ENCODE measurements at places on chromosomes 3 and 15.

DNA sequence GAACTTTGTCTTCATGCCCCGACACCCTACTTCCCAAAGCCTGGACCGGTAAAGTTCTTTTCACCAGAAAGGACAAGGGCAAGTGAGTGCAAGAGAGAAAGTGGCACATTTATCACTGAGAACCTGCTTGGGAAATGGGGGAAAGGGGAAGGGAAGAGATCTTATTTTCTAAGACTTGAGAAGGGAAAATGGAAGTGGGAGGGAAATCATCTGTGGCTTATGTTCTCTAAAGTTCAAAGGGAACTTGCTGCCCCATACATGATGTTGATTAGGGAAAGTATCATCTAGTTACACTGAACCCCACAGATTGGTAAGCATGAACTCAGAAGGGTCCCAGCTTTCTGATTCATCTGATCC, 199.5 kb upstream of the LPP start:
- no peak for DNase-seq

GRCh38 chr3:111712294-111713167, 117.4 kb upstream of the ZBED2 start:
- DNase-seq = no peak

- DNase-seq = no peak
Measured at GRCh38 chr3:155053756-155054155, 26.4 kb upstream of the MME start.

- no peak for DNase-seq
Measured at GRCh38 chr3:179309225-179310078, 13.4 kb upstream of the ZNF639 start.

- no peak for DNase-seq
Measured at GRCh38 chr15:74780523-74781430, 1.1 kb upstream of the CSK start.

- no peak for DNase-seq
Measured at GRCh38 chr15:60375306-60375705, 22.5 kb downstream of the ANXA2 start.

GRCh38 chr3:183281126-183281797, 28.2 kb downstream of the B3GNT5 start:
- DNase-seq = no peak

DNA sequence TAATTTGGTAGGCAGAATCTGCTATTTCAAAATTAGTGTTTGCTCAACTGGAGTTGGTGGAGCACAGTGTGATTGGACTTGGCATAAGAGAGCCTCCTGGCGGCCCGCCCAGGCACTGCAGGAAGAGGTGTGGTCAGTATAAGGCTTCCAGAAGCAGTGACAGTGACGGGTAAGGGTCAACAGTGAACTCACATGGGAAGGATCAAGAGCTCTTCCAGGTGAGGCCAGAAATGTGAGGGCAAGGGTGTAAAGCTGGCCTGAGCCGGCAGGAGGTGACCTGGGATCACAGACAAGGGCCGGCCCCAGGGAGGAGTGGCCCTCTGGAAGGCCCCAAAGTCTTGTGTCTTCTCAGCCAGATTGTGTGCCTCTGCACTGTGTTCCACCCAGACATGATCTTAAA, 93.2 kb upstream of the RNF7 start:
- no peak for DNase-seq

DNA sequence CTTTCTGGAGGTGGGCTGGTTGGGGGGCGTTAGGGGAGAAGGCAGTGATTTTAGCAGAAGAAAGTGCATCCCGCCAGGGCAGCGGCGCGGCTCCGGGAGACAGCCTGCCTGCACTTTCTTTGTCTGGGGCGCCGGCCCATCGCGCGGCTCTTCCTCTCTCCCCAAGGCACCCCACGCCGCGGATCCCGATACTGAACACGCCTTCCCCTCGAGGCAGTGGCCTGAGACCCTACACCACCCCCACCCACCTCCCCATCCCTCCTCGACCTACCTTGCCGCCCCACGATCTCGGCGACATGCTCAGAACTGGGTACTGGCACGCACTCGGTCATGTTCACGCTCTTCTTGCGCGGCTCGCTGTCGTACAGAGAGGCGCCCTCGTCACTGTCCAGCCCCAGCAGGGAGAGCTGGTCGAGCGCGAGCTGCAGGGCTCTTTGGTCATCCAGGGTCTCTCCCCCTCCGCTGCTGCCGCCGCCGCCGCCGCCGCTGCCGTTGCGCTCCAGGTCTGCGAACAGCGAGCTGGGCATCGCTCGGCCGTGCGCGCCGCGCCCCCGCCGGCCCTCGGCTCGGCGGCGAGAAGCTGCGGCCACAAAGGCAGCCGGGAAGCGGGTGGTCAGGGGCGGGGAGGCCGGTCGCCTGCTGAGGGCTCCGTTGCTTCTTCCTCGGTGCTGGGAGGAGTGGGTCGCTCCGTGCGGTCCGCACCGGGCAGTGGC, 483 bp downstream of the MEX3B start:
- DNase-seq = peak; percentile 23

- DNase-seq = no peak
Measured at GRCh38 chr3:103403191-103403590, 968.4 kb downstream of the ZPLD1 start.

GRCh38 chr3:30124435-30125370, 481.7 kb upstream of the TGFBR2 start:
- peak; percentile 23 for DNase-seq

GRCh38 chr3:17515445-17516234, 226.8 kb downstream of the TBC1D5 start:
- DNase-seq = no peak

GRCh38 chr3:5136919-5137429, 14.9 kb downstream of the ARL8B start:
- DNase-seq = no peak

GRCh38 chr15:58628206-58628947, 121.1 kb downstream of the ADAM10 start:
- DNase-seq = no peak

- DNase-seq = no peak
Measured at GRCh38 chr3:5799398-5799797, 611.9 kb downstream of the EDEM1 start.

DNA sequence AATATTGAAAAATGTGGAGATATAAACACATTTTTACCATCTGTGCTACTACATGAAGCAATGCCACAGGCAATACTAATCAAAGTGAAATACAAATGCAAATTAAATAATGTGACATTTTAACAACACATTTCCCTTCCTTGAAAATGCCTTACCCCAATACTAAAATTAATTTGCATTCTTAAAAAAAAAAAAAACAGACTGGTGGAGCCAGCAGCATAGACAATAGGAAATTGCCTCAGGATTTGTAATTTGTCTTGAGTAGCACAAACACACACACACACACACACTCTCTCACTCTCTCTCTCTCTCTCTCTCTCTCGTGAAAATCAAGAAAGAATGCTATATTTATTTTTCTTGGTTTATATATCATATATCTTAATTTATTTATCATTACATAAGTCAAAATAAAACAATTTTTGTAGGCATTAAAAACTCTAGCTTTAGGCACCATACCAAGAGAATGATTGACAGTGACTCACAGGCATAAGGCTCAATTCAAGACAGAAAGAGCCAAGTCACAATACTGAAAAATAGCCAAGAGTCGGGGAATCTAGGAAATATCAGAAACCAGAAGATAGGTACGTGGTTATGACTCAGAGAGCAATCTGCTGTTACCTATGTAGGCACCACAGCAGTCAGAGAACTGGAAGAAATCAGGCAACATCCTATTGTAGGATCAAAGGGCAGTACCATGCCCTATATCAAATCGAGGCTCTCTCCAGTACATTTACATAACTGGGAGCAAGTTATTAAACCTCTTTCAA, 23.0 kb downstream of the SUCNR1 start:
- no peak for DNase-seq

DNA sequence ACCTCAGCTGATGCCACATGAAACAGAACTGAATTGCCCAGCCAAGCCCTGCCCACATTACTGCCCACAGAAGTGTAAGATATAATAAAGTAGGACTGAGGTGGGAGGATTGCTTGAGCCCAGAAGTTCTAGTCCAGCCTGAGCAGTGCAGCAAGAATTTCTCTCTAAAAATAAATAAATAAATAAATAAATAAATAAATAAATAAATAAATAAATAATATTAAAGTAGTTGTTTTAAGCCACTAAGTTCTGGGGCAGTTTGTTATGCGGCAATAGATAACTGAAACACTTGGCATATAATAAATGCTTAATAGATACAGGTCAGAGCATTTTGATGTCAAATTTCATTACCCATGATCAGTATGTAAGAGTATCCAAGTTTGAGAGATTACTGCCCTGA, 249.4 kb upstream of the LRRFIP2 start:
- no peak for DNase-seq

DNA sequence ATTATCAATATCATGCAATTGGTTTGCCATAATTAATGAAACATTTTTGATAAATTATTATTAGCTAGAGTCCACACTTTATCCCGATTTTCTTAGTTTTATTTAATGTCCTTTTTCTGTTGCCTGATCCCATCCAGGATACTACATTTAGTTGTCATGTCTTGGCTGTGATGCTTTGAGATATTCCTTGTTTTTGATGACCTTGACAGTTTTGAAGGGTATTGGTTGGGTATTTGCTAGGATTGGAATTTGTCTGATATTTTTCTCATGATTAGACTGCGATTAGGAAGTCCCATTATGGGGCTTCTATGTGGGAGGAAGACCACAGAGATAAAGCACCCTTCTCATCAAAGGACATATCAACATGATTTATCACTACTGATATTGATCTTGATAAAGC, 43.0 kb downstream of the CGNL1 start:
- DNase-seq = no peak

GRCh38 chr3:42507252-42507651, 4.8 kb downstream of the VIPR1 start:
- DNase-seq = no peak
